ENCODE measurements at places on chromosomes 16 and 17. TPM values are rescaled to one million over a fixed set of nuclear protein-coding genes. Genes with fewer than 3 reads are reported as not detected.

Gene PIGS
- 50.5 TPM for total RNA-seq

Gene IL21R
- 0.21 TPM for total RNA-seq

Gene ABCA6
- 34.5 TPM for total RNA-seq

Gene ELMO3
- total RNA-seq = 12.0 TPM

Gene DOC2A
- total RNA-seq = 1.2 TPM

Gene B9D1
- 33.0 TPM for total RNA-seq

Gene DNAAF8
- 0.56 TPM for total RNA-seq

Gene ATP2A1
- 1.7 TPM for total RNA-seq

Gene RUSF1
- 88.8 TPM for total RNA-seq

- DNase-seq = no peak
Measured at GRCh38 chr16:50711862-50712559, 18.6 kb downstream of the NOD2 start.

GRCh38 chr16:12539185-12539929 is 264.3 kb downstream of the CPPED1 start:
- peak; percentile 14 for DNase-seq

DNA sequence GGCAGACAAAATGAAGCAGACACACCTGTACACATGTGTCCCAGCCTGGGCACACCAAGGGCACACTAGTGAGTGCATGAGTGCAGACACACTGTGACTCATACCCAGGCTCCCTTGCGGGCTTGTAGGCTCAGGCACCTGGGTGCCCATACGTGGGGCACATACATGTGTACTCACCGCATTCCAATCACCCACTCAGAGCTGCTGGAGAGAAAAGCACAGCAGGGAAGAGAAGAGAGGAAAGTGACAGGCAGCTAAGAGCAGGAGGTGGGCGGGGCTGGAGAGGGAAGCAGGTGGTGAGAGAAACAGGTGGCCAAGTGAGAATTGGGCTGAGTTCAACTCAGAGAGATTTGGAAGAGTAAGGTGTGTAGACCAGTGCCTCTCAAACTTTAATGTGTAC is 54.0 kb downstream of the TMEM132E start:
- no peak for DNase-seq

- DNase-seq = no peak
Measured at GRCh38 chr16:82454152-82454551, 172.6 kb upstream of the CDH13 start.

GRCh38 chr17:36864827-36865430 is 72.3 kb upstream of the LHX1 start:
- DNase-seq = no peak

- DNase-seq = peak; percentile 64
Measured at GRCh38 chr17:17568772-17569195, 22.7 kb downstream of the PEMT start.

DNA sequence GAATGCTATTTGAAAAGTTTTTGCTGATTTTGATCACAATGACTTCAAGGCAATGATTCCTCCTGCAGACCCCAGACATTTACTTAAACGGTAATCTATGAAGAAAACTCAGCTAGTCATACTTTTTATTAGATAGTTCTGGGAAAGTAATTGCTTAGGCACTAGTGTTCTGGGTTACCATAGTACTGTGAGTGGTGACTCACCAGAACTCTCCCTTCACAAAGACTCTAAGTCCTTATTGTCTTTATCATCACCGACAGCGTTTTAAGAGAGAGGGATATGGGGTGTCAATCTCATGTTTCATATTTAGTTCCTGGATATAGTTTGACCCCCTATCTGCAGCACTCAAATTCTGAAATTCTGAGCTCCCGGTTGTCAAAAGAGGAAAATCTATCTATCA is 43.0 kb upstream of the CDH8 start:
- DNase-seq = no peak

DNA sequence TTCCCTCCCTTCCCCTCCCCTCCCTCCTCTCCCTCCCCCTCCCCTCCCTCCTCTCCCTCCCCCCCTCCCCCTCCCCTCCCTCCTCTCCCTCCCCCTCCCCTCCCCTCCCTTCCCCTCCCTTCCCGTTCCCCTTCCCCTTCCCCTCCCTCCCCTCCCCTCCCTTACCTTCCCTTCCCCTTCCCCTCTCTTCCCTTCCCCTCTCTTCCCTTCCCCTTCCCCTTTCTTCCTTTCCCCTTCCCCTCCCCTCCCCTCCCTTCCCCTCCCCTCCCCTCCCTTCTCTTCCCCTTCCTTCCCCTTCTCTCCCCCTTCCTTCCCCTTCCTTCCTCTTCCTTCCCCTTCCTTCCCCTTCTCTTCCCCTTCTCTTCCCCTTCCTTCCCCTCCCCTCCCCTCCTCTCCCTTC is 61.1 kb downstream of the EMP2 start:
- DNase-seq = no peak

GRCh38 chr17:79797492-79798298 is 818 bp upstream of the CBX8 start:
- DNase-seq = no peak

- no peak for DNase-seq
Measured at GRCh38 chr17:40958086-40958953, 8.4 kb downstream of the KRT39 start.

- no peak for DNase-seq
Measured at GRCh38 chr17:14732211-14732610, 431.3 kb downstream of the HS3ST3B1 start.

DNA sequence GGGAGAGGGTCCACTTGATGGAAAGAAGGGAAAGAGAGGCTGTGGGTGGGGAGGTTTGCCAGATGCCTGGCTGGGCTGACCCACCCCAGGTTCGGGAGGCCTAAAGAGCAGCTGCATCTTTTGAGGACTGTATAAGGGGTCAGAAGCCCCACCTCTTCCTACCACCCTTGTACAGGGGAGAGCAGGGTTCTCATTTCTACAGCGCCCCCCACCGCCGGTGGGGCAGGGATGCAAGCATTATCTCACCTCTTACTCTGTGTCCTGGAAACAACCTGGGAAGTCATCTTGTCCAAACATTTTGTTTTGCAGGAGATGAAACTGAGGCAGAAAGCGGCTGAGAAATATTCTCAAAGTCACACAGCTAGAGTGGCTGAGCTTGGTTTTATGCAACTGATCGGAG is 22.5 kb upstream of the CCDC182 start:
- no peak for DNase-seq

DNA sequence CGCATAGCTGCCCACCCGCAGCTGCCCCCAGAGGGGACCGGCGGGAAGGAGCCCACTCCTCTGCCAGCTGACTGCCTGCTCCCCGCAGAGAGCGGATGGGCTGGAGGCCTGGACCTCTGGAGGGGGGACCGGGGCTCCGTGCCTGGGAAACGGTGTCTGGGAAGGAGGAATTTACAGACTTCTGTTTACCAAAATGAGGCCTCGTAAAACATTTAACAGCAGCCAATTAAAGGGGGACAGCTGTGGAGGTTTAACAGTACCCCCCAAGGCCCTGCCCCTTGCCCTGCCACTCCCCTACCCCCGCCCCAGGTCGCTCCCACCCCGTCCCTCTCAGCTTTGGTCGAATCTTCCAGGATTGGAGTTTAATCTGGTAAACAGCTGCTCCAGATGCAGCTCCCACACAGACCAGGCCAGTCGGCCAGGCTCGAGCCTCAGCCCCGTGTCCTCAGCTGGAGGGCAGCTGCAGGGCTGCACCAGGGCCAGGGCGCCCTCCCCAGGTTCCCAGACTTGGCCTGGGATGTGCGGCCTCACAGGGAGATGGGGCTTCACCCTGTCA is 41.1 kb downstream of the BAHCC1 start:
- DNase-seq = no peak

- no peak for DNase-seq
Measured at GRCh38 chr16:30914830-30915229, 8.5 kb upstream of the FBXL19 start.
